ENCODE measurements at places on chromosomes 1 and 21. TPM values are rescaled to one million over a fixed set of nuclear protein-coding genes. Genes with fewer than 3 reads are reported as not detected.

The CHIA gene
- total RNA-seq, result not detected

The AMY1C gene
- not detected for total RNA-seq

The CDC20 gene
- total RNA-seq, result 1.7 TPM

The KCNJ10 gene
- not detected for total RNA-seq

- DNase-seq, result no peak
These were observed 144.4 kb downstream of the PTBP2 start for GRCh38 chr1:96865731-96866685.

- DNase-seq, result no peak
These were observed 213.5 kb downstream of the GPATCH2 start for GRCh38 chr1:217417363-217417762.

DNA sequence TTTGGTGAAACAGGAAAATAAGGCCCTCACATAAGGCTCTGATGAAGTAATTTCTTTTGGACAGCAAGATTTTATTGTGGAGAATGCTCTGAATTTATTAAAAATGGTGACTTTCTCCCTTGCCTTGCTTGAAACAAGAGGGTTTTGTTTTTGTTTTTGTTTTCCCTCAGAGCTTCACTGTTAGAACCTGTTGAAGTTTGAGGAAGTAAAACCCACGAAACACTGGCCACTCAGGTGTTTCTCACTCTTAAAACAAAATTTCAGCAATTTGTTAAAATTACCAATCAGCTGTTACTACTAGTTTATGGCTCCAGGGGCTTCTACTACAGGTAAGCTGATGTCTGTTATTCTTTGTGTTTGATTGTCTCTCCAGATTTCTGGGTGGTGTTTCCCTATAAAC, 112.6 kb upstream of the B3GALT2 start:
- DNase-seq, result no peak
